Stimulated activated CD4-positive, alpha-beta T cell treated with anti-CD3 and anti-CD28 coated beads, Interleukin-15, amount 100 ng/mL, for 24 hours (primary cell): ENCODE measurements at places on chromosomes 11 and 22.

GRCh38 chr22:47055461-47055860, 293.0 kb downstream of the TBC1D22A start:
- no peak for DNase-seq

- DNase-seq, result peak; percentile 68
Measured at GRCh38 chr11:64745521-64746328, 1.8 kb upstream of the RASGRP2 start.

- no peak for DNase-seq
Measured at GRCh38 chr11:11822946-11823345, 18.8 kb upstream of the USP47 start.

- no peak for DNase-seq
Measured at GRCh38 chr11:12235553-12235946, 125.2 kb downstream of the MICAL2 start.

- no peak for DNase-seq
Measured at GRCh38 chr11:126837581-126837980, 163.0 kb downstream of the KIRREL3 start.

DNA sequence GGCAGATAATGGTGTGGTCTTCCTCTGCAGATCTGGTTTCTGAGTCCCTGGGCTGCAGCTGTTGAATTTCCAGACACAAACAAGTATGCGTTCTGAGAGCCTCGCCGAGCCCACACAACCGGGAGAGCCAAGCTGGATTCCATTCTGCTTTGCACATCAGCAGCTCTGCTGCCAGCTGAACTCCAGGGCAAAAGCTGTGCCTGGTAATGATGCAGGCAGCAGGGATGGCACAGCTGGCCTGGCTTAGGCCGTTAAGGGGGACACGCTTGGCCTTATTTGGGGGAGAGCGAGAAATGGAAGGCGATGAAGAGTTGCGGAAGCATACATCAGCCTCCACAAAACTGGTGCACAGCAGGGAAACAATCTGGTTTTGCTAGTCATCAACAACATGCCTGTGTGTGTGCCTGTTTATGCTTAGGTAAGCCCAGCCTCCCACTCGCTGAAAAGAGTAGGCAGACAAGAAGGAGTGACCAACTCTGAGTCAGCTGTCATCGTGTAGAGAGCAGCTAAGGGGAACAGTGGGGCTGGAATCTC, 25.1 kb downstream of the ADAMTS8 start:
- DNase-seq, result no peak

DNA sequence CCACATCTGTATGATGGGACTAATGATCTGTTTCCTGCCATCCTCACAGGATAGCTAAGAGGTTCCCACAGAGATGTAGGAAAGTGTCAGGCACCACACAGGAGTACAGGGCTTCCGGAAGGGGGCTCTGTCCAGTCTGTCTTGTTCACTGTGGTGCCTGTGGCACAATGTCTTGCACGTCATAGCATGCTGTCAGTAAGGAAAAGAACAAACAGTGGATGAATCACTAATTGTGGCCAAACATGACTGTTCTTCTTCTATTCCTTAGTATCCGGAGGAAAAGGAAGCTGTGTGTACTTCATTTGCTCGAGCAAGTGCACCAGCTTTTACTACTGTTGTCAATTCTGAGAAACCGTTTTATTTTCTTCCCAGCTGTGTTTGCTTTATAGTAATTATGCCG, 73.4 kb upstream of the YWHAH start:
- DNase-seq, result no peak

DNA sequence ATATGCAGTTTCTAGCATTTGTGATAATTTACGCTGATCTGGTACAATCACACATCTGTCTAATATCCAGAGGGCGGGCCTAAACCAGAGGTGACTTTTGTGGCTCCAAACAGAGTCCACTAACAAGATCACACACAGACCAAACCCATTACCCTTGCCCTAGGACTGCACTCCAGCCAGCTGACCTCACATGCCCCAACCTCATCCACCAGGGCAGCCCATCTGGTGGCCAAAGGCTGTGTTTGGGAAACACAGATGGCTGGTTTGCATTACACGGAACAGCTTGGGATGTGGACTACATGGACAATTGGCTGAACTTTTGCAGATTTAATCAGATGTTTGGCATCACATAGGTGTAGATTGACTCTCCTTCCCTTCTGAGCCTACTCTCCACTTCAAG, 228.2 kb downstream of the GRIK4 start:
- no peak for DNase-seq

DNA sequence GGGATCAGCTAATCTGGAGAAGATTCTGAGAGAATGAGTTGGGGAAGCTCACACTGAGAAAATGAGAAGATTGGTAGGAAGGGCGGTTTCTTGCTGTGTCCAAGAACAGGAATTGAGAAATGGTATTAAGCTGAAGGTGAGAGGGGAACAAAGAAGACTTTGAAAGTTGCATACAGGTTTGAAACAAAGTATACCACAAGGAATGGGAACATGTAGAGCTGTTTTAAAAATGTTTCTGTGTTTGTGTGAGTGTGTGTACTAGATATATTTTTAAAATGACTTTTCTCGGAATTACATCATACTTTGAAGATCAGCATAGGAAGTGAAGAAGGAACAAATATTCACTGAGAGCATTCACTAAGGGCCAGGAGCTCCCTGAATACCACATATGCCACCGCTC, 24.4 kb upstream of the IZUMO1R start:
- DNase-seq, result no peak

GRCh38 chr11:86708669-86709068, 36.3 kb upstream of the ME3 start:
- no peak for DNase-seq

DNA sequence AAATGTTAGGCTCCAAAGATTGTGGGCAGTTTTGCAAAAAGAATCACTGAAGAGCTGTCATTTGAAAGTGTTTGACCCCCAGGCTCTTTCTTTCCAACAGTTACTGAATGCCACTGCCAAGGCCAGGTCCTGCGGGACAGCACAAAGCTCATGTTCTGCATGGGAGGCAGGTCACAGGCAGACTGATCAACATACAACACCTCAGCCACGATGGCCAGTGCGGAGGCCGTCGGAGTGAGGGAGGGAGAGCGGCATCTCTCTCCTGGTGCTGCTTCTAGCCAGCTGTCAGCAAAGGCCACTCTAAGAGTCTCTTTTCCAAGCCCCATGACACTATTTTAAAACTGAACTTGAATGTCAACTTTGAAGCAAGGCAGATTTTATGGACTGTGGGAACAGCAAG, 49.9 kb downstream of the ARFGAP3 start:
- no peak for DNase-seq

DNA sequence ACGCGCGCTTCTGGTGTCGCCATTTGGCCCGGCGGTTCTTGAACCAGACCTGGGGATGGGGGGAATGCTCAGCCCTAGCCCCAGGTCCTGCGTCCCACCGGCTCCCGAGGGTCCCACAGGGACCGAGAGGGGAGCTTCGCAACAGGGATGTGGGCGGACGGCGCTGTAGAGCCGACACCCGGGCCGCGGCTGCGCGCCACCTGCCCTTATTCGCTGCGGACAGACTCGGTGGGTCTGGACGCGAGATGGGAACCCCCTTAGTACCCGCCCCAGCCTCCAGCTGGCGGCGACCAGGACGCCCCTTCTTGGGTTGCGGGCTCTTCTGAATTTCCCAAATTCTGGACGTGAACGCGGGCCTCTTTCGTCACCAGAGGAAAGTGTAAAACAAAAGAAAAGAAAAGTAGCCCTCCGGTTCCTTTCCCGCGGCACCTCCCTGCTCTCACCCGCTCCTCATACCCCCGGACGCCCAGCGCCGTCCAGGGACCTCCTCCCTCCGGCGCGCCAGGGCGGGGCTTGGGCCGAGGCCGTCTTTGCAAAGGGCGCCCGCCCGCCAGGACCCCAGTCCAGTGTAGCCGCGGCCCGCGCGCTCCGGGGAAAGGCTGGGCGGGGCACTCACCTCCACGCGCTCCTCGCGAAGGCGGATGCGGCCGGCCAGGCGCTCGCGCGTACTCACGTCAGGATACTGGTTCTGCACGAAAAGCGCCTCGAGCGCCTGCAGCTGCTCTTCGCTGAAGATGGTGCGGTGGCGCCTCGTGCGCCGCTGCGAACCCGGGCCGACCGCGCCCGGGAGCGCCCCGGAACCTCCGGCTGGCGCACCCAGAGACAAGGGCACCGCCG, 827 bp downstream of the GSC2 start:
- peak; percentile 63 for DNase-seq

- DNase-seq, result no peak
Measured at GRCh38 chr11:3021125-3021524, 29.0 kb upstream of the NAP1L4 start.

DNA sequence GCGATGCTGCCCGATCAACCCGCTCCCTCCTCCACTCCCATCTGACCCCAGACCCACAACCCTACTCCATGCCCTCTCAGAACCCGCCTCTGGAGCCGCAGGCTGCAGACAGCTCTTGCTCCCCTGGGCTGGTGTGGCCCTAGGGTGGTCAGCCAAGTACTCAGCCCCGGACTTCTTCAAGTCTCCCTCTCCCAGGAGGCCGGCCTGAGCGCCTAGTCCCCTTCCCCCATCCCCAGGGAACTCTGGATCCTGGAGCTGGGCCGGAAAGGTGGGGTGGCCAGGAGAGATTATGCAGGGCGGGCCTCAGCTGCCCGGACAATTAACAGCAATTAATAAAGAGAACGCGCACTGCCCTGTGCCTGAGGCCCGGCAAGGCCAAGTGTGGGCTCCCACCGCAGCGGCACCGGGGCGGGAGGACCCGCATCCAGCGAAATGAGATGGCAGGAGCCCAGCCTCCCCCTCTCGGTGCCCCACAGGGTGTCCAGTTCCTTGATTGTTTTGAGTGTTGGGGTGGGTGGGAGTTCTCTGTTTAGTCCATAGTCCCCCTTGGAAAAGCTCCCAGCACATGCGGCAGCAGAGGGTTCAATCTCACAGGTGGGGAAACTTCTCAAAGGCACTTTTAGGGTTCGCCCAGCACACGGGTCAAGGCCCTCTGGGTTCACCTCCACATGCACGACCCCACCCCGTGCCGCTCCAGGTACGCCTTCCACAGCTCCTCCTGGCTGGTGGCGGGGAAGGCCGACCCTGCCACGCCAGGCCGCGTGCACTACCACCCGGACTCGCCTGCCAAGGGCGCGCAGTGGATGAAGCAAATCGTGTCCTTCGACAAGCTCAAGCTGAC, 3.1 kb downstream of the TBX1 start:
- DNase-seq, result no peak

DNA sequence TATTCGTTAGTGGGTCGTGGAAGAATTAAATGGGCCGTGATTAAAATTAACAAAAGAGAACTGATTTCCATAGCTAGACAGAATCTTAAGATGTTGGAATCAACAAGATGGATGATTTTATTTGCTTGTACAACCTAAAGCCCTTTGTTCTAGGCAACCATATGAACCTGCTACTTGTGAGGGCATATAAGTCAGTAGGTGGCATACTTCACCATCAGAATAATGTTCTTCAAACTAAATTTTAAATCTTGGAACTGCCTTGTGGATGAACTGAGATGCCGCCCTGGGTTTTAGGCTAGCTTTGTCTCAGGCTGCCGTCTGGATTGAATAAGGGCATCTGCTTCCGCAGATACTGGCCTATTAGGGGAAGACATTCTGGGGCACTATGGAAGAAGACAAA, 40.9 kb downstream of the CSRP3 start:
- no peak for DNase-seq

DNA sequence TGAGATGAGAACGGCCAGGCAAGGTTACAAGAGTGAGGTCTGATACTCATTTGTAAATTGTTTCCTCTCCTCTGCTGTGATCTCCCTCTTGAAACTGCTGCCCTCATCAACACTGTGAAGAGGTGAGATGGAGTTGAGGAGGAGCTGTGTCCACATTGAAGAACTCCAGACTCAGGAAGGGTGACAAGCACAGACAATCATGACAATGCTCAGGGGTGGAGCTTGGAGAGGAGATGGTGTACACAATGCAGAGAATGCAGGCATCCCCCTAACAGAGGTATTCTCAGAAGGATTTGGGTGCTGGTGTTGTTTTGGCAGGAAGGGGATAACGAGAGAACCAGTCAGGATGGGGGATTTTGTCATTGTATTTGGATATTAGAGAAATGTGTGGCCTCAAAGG, 21.5 kb upstream of the MMP7 start:
- DNase-seq, result no peak

GRCh38 chr11:1753229-1753928, 3.0 kb upstream of the IFITM10 start:
- no peak for DNase-seq

- no peak for DNase-seq
Measured at GRCh38 chr11:32451808-32452207, 16.5 kb upstream of the WT1 start.

DNA sequence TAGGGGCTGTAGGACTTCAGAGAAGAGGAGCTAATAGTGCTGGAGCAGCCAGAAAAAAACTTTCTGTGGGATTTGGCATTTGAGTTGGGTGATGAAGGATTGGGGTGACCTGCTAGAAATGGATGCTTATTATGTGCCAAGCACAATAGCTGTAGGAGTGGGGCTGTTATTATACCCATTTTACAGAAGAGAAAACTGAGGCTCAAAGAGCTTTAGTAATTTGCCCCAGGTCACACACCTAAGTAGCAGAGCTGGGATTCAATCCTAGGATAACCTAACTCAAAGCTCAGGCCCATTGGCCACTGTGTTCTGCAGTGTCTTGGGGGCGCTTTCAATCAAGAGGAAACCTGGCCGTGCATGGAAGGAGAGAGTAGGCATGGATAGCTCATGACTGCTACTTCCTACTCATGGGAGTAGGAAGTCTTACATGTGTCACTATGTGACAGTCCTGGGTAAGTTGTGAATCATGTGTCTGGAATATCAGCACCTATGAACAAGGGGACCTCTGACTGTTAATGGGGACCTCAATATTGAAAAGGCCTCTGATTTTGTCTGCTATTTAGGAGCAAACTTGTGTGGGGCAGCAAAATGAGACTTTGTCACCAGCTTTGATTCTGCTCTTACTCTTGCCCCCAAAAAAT, 6.1 kb upstream of the ELF5 start:
- DNase-seq, result no peak

DNA sequence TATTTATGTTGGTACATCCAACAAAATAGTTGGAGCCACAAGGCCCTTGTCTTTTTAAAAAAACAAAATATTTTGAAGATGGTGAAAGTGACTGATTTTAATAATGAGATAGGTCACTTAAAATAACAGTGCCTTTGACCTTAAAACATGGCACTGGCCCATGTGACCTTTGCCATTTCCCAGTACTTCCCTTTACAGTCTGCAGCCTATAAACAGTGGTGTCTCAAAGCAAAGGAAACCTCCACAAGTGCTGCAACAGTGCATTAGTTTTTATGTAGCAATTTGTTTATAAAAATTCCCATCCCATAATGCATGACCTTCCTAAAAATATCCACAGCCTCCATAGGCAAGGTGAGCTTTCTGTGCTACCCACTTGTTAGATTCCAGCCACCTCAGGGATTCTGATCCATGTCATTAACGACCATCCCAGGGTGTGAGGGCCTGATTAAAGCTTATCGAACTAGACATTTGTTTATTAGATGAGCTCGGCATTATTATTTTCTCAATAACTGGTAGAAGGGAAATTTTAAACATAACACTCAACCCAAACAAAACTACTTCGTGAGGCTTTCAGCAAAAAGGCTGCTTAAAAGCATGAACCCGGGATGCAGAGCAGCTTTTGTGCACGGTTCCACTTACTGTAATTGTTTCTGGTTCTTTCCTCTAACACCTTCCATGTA, 28.0 kb upstream of the CRKL start:
- DNase-seq, result no peak

- DNase-seq, result no peak
Measured at GRCh38 chr11:123377355-123377754, 52.7 kb upstream of the GRAMD1B start.

GRCh38 chr22:38802671-38803121, 8.8 kb upstream of the DNAL4 start:
- DNase-seq, result no peak

- DNase-seq, result no peak
Measured at GRCh38 chr11:96179905-96180304, 163.1 kb downstream of the MAML2 start.
